ENCODE measurements at places on chromosomes 1 and 21. TPM values are rescaled to one million over a fixed set of nuclear protein-coding genes. Genes with fewer than 3 reads are reported as not detected.

GRCh38 chr1:70906800-70907199 lies 140.8 kb downstream of the PTGER3 start:
- DNase-seq, result no peak

DNA sequence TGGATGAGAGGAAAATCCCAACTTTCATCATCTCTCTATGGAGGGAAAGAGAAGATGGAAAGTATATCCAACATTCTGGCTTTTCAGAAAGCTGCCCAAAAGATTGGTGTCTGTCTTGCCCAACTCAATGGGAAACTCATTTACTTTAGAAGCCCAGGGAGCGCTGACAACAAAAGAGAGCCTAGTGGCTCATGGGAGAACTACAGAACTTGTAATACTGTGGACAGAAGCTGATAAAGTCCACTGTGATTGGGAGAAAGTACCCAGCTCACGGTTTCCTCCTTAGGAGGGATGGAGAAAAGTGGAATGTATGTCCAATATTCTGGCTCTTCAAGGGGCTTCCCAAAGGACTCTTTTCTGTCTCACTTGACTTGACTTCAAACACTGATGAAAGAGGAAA lies 66.0 kb downstream of the RGS21 start:
- DNase-seq, result no peak

GRCh38 chr21:43957611-43958362 lies 54.3 kb upstream of the TRAPPC10 start:
- no peak for DNase-seq

GRCh38 chr1:151008244-151009205 lies at the start of gene PRUNE1:
PRUNE1 (plus strand) TSS chr1:151008449; CDS start chr1:151008633, 184 bp downstream.
- peak; percentile 93 for DNase-seq

DNA sequence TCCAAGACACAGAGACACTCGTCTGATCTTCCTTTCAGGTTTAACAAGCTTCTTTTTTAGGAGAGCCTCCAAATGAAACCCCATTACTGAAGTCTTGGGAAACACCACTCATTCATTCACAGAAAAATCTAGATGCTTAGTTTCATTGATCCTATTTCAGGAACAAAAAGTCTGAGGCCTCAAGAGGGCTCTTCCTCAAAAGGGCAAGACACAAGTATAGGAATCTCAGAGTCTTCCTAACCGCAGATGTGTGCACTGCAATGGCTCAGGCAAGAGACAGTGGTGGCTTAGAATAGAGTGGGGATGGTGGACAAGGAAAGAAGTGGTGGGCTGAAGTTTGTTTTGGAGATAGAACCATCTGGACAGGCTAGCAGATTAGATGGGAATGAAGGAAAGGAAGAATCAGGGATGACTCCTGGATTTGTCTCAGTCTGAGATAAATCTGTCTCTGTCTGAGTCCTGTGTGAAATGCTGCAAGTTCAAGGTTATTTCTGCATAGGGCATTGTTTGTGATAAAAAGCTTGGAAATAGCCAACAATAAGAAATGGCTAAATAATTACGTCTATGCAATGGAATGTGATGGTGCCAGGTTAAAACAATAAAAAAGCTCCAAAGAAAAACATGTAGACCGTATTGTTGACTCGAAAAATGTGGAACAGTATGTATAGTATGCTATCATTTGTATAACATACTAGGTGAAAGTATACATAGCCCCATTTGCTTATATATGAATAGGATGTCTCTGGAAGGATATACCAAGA lies 8.9 kb upstream of the CTSE start:
- no peak for DNase-seq

GRCh38 chr1:37846647-37847339 lies 12.6 kb downstream of the MTF1 start:
- no peak for DNase-seq

GRCh38 chr1:47978486-47978885 lies 18.7 kb downstream of the TRABD2B start:
- DNase-seq, result no peak

DNA sequence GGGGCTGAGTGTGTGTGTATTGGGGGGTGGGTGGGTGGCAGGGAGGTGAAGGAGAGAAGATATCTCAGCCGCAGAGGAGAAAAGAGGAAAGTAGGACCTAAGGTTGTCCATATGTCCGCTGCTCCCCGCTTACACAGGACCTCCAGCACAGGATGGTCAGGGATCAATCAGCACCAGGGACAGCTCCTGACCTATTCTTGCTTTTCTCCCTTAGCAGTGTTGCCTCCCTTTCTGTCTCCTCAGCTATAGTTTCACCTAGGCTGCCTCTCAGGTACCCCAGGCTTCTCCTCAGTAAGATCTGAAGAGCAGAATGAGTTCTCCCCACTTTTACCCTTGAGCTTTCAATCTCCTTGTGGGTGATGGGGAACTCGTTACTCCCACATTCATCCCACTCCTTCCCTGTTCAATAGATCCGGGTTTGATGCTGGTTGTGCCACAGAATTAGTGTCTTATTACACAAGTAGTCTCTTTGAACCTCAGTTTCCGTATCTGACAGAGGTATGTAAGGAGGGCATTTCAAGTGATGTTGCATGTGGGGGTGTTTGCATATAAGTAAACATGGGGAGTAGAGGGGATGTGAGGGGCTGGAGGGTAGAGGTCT lies 1.4 kb upstream of the DPH2 start:
- DNase-seq, result no peak

GRCh38 chr1:41806472-41807155 lies 112.1 kb downstream of the HIVEP3 start:
- no peak for DNase-seq

DNA sequence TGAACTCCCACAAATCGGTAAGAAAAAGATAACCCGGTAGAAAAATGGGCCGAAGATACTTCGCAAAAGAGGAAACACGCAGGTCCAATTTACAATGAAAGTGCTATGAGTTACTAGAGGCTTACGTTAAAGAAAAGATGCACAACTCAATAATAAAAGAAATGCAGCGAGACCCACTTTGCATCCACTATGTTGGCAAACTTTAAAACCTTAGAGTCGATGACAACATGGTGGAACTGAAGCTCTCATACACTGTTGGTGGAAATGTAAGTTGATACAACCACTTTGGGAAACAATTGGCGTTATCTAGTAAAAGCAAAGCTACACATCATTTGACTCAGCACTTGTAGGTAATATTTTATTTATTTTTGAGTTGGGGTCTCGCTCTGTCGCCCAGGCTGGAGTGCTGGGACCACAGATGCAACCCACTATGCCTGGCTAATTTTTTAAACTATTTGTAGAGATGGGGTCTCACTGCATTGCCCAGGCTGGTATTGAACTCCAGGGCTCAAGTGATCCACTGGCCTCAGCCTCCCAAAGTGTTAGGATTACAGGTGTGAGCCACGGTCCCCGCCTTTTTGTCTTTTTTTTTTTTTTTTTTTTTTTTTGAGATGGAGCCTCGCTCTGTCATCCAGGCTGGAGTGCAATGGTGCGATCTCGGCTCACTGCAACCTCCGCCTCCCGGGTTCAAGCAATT lies 696 bp upstream of the GPATCH3 start:
- DNase-seq, result no peak

DNA sequence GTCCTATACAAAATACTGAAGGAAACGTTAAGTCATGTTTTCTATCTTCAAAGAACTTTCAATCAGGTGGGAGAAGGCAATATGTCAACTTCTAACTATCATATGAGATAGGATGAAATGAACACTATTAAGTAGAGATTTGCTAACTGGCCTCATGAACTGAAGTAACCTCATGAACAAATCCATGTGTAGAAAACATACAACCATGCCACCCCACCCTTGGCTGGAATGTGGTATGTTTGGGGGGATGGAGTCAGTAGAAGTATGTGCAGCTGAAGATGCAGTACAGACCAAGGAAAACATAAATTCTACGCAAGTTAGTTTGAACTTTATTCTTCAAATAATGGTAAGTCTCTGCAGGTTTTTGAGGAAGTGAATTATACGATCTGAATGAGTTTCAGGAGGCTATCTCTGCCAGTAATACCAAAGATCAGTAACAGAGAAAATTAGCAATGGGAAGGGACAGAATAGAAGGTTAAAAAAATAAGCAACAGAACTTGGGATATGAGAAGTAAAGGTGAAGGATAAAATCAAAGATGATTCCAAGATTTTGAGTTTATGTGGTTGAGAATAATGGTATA lies 4.5 kb downstream of the TRMT1L start:
- no peak for DNase-seq

DNA sequence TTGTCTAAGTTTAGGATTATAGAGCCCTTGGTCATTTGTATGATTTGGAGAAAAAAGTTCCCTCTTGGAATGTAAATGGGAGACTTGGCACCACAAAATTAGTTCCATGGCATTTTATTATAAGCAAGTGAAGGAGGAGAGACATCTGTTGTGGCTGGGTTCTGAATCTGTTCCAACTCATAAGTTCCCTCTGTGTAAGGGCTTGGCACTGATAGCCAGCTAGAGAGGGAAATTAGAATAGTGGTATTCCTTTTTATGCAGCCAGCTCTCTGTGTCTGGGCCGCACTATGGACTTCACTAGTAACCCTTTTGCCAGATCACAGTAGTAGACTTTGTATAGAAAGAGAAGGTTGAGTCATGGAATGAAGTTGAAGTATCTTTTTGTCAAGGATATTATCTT lies 31.1 kb downstream of the GNAI3 start:
- DNase-seq, result no peak

- peak; percentile 31 for DNase-seq
Observed at GRCh38 chr1:25675729-25676476, 59.3 kb downstream of the MAN1C1 start.

DNA sequence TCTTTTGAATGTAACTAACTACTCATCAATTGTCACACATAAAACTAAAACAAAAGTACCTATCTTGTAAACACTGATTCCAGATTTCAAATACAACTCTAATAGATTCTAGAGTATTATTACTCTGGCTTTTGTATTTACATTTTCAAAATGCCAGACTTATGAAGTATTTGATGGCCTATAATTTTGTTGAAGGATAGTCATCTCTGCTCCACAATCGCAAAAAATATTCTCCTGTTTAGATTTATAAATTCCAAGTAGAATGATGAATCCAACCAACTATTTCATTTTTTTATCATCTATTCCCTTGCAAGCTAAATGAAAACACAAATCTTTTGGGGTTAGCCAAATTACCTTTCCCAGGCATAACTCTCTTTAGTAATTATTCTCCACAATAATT lies 75.0 kb upstream of the GUCA2A start:
- DNase-seq, result no peak

DNA sequence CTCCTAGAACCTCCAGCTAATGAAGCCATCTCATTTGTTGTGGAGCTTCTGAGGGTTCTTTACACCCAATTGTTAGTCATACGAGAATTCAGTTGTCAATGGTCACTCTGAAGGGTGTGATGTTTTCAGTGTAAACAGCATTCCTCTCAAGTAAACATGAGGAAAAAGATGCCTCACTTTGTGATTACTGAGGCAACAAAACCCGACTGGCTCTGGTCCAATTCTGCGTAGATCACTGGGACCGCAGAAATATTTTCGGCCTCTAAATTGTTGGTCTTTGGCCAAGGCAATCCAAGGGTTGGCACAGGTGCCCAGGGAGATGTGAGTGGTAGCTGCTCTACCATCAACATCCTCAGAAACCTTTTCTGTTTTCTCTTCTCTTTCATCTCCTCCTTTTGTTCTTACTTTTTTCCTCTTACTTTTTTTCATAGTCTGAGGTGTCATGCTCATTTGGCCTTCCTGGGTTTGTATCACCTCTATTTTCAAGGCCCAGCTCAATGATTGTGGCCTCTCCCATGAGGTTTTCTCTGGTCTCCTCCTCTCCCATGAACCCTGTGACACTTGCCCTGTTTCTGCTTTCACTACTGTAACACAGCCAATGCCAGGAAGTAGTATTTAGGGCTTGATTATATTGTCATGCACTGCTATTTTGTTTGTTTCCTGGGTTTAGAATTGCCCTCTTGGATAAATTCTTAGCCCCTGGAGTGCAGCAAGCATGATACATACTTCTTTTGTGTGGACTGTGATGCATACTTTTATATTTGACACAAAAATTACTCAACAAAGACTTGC lies 221.9 kb downstream of the TNR start:
- DNase-seq, result no peak

DNA sequence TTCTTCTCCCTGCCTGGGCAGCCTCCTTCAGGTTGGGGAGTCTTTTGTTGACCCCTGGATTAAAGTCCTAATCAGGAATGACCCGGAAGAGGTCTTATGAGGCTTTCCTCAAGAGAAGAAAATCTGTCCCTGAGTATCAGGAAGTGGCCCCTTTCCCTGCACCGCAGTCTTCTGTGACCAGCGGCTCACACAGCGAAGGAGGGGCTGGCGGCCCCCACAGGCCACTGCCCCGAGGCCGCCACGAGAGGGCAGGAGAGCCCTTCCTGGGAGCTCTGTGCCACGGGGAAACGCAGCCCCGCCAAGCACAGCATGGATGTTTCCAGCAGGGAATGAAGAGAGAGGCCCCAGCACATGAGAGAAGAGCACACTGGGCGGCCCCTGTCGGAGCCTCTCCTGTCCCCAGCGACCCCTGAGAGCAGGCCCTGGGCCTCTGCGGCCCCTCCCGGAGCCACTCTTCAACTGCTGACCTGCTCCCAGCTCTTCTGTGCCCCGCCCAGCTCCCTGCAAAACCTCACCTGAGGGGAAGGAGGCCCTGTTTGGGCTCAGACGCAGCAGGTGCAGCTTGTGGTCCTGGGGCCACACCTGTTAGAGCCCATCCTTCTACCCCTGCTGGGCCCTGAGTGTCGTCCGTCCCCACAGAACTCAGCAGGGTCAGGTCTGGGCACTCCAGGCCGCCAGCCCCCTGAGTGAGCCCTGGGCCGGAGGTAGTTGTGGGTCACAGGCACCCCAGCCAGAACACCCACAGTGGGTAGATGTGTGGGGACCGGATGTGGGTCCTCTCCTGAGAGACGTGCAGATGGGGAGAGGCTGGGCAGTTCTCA lies 4.9 kb upstream of the POFUT2 start:
- DNase-seq, result peak; percentile 84

- no peak for DNase-seq
Observed at GRCh38 chr1:169723763-169724162, 10.1 kb downstream of the SELE start.

The ZMYND12 gene
- total RNA-seq, result not detected

The NRAS gene
- total RNA-seq, result 52.2 TPM

The ORC1 gene
- total RNA-seq, result 34.4 TPM

The AMY1B gene
- not detected for total RNA-seq

The TTC39A gene
- total RNA-seq, result not detected

The SPATA45 gene
- total RNA-seq, result not detected

The AKNAD1 gene
- total RNA-seq, result 5.0 TPM

The MCOLN3 gene
- total RNA-seq, result 4.1 TPM

The FCRL6 gene
- total RNA-seq, result 1.5 TPM

The USH2A gene
- under 0.01 TPM for total RNA-seq

Measured in HT1080 (cell line).